ENCODE measurements at places on chromosomes 2 and 18.

DNA sequence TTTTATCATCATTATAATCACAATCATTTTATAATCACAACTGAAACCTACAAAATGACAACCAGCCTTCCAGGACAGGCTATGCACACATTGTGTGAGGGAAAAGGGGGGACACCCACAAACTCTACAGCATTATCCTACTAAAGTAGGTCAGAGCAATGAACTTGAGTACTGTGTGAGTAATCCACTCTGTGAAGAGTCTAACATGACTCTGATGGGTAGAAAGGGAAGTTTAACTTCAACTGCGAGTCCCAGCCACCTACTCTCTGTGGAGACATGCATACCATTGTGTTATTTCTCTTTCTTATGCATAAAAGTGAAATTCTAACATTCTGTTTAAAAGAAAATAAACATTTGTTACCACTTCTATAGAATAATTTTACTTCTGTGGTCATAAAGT is 177.9 kb downstream of the ZNF516 start:
- DNase-seq: no peak

DNA sequence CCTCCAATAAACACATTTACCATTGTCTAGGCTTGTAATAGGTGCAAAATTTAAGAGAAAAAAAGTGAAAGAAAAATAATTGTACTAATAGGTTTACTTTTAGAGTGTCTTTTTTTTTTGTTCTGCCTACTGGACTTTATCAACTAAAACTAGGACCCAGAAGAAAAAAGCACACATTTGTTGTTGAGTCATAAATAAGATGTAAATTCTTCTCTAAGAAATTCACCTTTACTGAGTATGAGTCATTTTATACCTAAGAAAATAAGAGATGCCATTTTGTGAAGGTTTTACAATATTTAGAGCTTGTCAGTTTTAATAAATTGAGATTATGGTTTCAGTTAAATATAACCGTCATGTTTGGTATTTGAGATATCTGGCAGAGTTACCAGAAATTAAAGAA is 19.2 kb downstream of the FARP2 start:
- no peak for DNase-seq

DNA sequence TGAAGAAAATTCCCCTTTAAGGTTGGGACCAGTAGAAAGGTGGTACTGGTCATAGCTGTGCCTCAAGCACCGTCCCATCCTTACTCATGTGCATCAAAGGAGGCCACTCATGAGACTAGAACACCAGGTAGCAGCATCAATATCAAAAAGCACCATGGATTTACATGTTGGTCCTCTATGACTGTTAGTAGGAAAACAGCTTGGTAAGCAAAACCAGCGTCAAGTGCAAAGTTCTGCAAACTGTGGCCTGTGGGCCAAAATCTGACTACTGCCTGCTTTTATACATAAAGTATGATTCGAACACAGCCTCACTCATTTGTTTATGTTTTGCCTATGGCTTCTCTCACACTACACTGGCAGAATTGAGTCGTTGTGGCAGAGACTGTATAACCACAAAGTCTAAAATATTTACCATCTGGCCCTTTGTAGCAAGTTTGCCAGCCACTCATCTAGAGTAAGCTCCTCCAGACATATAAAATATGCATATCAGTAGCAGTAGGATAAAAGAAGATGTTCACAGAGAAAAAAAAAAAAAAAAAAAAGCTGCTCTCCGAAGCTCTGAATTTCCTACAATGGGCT is 119.7 kb upstream of the CTNNA2 start:
- no peak for DNase-seq

- DNase-seq: no peak
Measured at GRCh38 chr2:199230091-199230490, 227.6 kb downstream of the SATB2 start.

DNA sequence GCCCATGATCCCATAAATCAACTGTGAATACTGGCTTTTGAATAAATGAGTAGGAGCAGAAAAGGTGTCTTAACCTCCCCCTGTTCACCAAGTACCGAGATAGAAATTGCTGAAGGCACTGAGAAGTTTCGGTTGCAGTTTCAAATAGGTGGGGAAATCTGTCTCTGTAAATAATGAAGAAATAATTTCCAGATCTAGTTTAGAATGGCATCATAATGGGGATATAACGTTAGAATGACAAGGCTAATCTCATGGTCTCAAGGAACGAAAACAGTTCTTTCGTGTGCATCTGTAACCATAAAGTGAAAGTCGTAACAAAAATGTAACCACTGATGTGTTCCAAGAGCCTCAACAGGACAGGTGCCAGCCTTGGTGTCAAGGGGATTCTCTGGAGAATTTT is 49.9 kb upstream of the TMEM18 start:
- DNase-seq: no peak

GRCh38 chr2:214560176-214560575 is 149.3 kb downstream of the VWC2L start:
- no peak for DNase-seq

- DNase-seq: no peak
Measured at GRCh38 chr2:37561615-37562569, 109.5 kb downstream of the CDC42EP3 start.

DNA sequence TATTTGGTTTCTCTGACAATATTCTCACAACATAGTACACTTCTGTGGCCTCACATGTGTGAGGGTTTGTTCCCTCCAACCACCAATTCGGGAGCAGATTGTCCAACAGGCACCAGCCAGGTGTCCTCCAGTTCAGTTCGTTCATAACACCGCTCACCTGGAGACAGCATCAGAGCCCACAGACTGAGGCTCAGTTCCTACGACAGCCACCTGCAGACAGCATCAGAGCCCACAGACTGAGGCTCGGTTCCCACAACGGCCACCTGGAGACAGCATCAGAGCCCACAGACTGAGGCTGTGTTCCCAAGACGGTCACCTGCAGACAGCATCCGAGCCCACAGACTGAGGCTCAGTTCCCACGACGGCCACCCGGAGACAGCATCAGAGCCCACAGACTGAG is 58.2 kb upstream of the SNTG2 start:
- no peak for DNase-seq

- no peak for DNase-seq
Measured at GRCh38 chr2:84613082-84613481, 96.8 kb downstream of the DNAH6 start.

DNA sequence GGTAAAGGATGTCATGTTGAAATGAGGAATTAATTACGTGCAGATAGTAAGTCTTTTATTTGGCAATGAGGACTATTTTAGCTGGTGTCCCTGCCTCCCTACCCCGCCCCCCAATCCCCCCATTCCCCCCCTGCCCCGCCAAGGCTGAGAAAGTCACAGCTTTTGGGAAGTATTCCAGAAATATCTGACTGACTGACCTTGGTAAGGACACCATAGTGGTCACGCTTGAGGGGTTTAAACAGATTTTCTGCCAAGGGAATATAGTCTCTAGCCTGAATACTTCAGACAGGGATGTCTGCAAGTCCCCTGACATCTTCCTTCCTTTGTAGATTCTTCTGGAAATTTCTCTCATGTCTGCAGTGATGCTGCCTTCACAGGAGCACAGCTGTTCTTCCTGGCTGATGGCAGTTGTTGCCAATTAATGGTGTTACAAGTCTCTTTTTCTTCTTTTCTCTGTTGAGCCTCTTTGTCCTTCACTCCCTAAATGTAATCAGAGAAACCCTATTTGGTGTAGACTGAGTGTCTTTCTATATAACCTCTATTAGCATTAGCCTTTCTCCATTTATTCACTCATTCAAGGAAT is 53.7 kb upstream of the MGAT5 start:
- no peak for DNase-seq

GRCh38 chr2:37894601-37895000 is 30.5 kb upstream of the RMDN2 start:
- no peak for DNase-seq

DNA sequence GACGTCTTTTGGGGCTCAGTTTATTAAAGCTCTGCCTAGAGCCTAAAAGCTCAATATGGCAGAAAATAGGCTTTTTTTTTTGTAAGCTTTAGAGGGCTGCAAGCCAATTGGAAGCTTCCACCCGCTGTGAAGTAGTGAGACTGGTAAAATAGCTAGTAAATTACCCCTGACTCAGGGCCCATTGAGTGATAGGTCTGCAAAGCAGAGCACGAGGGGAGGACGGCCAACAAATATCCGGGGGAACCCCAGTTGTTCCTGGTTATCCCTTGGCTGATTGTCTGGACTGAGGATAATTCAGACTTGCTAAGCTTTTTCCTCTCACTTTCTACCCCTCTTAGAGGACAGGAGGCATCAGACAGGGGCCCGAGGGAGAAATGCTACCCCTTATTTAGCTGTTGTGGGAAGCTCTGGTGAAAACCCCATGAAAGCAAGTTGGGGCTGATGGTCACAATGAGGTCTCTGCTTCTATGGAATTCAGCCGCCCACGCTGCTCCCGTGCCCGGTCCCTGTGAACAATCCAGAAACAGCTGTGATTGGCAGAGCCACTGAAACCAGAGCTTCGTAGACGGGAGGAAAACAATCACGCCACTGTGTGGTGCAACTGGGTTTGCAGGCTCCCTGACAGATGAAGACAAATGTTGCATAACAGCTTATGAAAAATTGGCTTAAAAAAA is 141.9 kb upstream of the LGALSL start:
- DNase-seq: no peak

DNA sequence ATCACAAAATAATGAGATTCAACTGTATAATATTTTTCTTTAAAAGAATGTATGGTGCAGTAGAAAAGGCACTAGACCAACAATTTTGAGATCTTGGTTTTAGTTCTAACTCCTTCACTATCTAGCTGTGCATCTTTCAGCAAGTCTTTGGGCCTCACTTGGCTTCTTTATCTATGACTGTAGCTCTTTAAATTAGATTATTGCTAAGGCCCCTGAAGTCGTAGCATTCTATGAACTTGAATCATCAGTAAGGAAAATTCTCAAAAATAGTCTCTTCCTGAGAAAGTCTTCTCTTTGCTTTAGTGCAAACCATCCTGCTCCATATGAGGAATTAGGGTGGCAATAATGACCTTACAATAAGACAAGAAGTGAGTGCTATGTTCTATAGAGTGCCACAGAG is 140.4 kb downstream of the FTCDNL1 start:
- DNase-seq: no peak

DNA sequence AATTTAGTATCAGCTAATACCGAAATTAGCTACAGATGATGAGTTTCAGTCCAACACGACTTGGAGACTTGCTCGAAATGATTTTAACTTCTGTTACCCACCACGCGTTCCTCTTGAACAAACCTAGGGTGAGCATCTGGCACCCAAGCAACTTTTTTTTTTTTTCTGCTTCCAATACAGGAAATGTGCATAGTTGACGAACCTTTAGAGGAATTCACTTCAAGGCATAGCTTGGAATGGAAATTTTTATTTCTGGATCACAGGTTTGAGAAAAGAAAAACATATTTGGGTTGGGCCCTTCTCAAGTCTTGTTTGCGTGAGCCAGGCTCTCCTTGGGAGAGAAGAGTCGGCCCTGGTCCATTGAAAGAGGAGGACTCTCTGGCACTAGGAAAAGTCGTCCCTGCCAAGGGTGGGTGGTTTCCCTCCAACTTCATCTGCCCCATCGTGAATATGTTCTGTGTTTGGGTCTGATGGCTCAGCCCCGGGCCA is 37.4 kb upstream of the RPL31 start:
- DNase-seq: no peak

DNA sequence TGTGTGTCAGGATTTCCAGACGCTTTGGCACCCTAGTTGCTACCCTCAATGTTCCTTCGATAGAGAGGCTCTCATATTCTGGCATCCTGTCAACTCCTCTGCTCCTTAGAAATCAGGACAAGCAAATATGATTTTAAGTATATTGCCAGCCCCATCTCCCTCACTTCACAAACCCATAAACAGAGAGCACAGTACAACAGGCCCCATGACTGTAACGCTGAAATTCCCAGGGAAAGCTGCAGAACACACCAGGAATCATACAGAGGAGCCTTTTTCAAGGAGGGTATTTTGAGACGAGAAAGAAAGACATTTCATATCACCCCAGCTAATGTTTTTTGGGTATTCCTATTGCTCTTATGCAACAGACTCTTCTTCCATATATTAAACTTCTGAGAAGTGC is 162.9 kb downstream of the NAPG start:
- DNase-seq: no peak

GRCh38 chr2:199404841-199405240 is 52.9 kb downstream of the SATB2 start:
- no peak for DNase-seq

GRCh38 chr2:236833501-236834073 is 252.1 kb upstream of the COPS8 start:
- DNase-seq: no peak

DNA sequence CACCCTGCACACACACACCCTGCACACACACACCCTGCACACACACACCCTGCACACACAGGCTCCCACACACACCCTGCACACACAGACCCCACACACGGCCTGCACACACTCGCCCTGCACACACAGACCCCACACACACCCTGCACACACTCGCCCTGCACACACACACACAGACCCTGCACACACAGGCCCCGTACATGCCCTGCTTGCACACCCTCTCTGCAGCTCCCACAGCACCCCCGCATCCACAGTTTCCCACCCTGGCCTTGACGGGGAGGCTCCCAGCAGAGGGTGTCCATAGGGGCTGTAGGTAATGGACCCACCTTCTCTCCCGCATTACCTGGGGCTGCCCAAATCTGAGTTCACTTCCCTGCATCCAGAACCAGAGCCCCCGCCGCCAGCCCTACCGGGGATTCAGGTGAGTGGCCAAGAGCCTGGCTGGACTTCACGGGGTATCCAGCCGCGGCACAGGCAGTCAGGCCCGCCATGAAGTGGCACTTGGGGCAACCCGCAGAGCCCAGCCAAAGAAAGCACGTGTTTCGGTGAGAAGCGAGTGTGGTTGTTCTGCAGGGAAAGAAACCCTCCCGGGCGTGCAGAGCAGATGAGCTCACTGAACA is 88.6 kb upstream of the GPC1 start:
- no peak for DNase-seq

GRCh38 chr2:111691164-111691875 is 192.7 kb downstream of the ANAPC1 start:
- DNase-seq: no peak

DNA sequence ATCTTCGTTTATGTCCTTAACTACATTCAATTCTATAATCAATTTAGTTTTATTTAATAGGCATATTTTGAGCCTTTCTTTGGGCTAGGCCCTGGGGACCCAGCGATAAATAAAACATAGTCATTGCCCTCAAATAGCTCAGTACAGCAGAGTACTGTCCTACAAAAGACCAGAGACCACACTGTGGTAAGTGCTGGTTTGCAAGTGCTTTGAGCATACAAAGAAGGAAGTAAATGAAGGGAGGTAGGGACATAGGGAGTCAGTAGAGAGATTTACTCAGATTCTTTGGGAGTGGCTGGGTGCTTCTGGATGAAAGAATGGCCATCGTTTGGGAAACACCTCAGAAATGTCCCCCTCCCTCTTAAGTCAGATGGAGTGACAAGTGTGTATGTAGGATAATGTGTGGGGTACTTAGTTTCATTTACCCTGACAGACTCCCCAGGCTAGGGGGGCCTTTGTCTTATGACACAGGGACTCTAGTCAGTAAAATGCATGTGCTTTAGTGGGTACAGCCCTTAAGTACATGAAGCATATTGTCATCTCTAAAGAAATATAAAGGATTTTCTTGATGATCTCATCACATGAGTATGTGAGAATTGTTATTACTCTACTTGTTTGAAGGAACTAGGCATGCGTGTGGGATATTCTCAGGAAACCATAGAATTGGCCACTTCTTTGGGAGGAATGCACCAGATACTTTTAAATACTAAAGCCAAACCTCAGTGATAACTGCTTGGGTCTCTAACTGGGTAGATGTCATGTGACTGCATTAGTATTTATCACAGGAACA is 35.1 kb downstream of the MAPRE2 start:
- no peak for DNase-seq

- no peak for DNase-seq
Measured at GRCh38 chr2:37641582-37642171, 29.8 kb downstream of the CDC42EP3 start.
